Esophagus squamous epithelium (tissue), 5 donors: ENCODE measurements at places on chromosomes 11 and 22.

DNA sequence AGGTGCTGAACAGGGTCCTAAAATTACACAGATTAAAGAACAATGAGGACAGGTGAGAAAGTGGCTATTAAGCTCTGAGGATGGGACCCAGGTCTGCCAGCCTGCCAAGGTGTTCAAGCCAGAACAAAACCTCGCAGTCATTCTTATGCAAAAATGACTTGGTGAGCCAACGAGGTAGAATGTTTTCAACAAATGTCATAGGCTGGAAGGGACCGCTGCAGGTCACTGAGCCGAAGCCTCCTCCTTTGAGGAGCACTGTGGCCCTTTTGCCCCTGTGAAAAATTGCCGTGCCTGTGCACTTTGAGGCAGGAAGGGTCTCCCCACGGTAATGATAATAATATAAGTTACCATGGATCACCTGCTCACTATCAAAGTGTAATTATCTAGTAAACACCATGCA is 216.2 kb downstream of the DSCAML1 start:
- no peak for DNase-seq

- DNase-seq = no peak
Observed at GRCh38 chr11:67113231-67113721, 5.8 kb upstream of the KDM2A start.

DNA sequence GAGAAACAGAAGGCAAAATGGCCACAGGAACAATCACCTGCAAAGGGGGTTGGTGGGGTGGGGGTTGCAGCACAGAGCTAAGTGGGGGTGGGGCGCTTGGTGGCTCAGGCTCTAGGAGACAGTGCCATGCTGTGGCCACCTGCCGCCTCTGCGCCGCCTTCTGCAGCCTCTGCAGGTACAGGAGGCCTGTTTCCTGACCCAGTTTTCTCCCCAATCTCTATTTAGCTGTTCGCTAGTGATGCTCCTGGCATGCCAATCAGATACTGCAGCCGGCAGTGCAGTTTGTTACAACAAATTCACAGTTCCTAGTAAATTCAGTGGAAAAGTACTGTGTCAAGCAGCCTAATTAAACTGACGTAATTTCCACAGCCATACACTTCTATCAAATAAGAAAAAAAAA is 106.4 kb downstream of the SERGEF start:
- DNase-seq = no peak

GRCh38 chr22:48931452-48931851 is 896.2 kb downstream of the BRD1 start:
- no peak for DNase-seq

- no peak for DNase-seq
Observed at GRCh38 chr11:70470127-70470526, 71.8 kb downstream of the CTTN start.

DNA sequence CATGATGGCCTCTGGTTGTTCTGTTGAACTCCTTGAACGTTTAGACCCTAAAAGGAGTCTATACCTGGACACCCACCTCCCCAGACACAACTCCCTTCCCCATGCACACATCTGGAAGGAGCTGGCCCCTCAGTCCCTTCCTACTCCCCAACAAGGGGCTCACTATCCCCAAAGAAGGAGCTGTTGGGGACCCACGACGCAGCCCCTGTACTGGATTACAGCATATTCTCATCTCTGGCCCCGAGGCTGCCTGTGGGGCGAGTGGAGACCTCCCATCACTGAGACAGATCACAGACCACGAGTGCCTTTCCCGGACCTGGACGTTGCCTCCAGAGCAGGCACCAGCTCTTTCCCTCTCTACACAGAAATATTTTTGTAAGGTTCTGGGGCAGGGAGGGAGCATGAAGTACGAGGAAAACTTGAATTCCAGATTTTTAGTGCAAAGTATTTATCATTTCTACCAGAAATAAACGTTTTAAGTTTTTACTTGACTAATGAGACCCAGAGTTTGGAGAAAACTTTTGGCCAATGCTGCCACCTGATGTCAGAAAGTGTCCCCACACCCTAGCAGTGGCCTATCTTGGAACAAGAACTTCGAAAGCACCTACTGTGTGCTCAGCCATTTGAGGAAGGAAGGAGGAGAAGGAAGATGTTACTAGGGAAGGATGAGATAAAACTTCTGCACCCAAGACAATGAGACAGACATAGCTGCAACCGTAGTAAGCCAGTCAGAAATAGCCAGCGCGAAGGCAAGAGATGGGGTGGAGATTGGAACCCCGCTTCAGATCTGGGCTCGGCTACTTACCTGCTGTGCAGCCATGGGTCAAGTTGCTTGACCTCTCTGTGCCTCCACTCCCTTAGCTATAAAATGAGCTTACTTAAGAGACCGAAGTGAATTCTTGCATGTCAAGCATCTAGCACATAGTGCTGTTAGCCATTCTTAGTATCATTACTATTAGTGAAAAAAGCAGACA is 10.2 kb upstream of the POU2F3 start:
- no peak for DNase-seq

DNA sequence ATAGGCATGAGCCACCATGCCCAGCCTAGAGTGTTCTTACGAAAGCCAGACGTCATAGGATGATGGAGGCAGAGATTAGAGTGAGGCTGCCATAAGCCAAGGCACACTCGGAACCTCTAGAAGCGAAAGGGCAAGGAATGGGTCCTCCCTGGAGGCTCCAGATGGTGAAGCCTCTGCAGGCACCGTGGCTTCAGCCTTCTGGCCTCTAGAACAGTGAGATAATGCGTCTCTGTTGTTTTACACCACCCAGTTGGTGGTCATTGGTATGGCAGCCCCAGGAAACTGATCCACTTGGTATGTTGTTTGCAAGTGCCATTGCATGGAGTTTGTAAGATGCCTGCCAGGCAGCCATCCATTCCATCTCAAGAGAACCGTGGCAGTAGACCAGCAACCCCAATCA is 791.0 kb downstream of the TBC1D22A start:
- DNase-seq = no peak
